MCF 10A (cell line): ENCODE measurements at places on chromosomes 16 and 17. TPM values are rescaled to one million over a fixed set of nuclear protein-coding genes. Genes with fewer than 3 reads are reported as not detected.

- DNase-seq: no peak
Observed at GRCh38 chr16:68252383-68252782, 7.2 kb downstream of the PLA2G15 start.

- no peak for DNase-seq
Observed at GRCh38 chr16:64167936-64168335, 953.9 kb downstream of the CDH11 start.

DNA sequence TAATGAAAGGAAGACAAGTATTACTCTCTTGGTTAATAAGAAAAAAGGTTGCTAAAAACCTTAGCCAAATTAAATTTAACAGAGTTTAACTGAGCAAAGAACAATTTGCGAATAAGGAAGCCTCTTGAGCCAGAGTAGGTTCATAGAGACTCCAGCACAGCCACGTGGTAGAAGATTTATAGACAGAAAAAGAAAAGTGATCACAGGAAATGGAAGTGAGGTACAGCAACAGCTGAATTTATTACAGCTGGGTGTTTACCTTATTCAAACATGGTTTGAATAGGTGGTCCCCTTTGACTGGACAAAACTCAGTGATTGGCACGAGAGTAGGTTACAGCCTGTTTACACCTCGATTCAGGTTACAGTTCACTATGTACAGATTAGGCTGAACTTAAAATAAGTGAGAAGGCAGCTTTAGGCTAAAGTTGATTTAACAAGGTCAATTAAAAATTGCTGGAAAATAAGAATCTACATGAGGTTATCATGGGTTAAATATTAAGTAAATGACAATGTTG is 3.3 kb upstream of the CCL15 start:
- no peak for DNase-seq

BRICD5 gene
- total RNA-seq: 4.6 and 5.2 TPM in 2 replicates

HAP1 gene
- 0.37 and 0.49 TPM in 2 replicates for total RNA-seq

HASPIN gene
- total RNA-seq: 3.7 and 6.4 TPM in 2 replicates
